NCI-H1092 treated with DMSO at 0.1 percent for 48 hours (cell line): ENCODE measurements at places on chromosomes 16 and 17.

DNA sequence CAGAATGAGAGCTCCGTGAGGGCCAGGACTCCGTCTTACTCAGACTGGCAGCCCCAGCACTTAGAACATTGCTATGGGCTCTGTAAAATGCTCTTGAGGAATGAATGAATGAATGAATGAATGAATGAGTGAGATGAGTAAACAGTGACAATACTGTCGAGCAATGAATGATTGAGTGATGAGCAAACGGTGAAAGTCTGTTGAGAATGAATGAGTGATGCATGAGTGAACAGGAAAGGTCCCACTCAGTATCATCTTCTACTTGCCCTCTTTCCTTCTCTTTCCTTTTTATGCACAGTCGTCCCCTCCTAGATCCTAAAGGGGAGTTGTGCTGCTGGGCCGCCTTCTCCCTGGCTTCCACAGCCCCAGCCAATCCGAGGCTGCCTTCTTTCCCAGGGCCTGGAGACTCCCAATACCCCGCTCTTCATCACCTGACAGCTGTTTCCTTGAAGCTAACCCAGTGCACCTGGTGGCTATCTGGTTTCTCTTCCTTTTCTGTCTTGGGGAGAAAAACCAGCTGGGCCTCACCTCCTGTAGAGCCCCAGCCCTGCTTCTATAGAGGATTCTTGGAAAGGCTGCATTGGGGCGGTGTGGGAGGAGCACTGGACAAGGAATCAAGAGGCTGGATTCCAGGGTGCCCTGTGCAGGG, 32.7 kb upstream of the CACNG1 start:
- DNase-seq, result no peak

DNA sequence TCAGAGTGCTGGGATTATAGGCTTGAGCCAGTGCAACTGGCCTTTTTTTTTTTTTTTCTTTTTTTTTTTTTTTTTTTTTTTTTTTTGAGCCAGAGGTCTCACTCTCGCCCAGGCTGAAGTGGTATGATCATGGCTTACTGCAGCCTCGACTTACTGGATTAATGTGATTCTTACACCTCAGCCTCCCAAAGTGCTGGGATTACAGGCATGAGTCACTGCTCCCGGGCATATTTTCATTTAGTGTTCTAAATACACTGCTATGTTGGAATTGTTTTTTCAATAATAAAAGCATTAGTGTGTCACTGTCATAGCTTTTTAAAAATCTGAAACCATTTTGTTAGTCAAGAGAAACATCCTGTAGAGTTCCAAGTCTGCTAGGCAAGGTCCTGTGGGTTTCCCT, 40.3 kb downstream of the NDE1 start:
- DNase-seq, result no peak

DNA sequence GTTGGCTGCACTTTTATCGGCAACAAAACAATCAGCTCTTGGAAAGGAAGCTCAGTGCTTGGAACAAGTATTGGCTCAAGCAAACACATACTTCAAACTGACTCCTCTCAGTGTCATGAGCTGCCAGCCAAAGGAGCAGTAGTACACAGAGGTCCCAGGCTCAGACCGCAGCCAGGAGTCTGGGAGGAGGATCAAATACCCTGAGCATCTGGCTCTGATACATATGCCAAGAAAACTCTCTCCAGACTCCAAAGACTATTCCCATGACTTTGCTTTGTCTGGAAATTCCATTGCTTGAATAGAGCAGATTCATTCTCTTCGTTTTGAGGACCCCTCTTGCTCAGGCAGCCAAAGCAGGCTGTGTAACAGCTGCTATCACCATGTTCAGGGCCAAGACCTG, 501.6 kb upstream of the PSMD7 start:
- DNase-seq, result no peak

GRCh38 chr16:78147911-78148401, 48.5 kb downstream of the WWOX start:
- DNase-seq, result peak; percentile 74

GRCh38 chr17:50272246-50272645, 2.0 kb upstream of the TMEM92 start:
- no peak for DNase-seq

GRCh38 chr16:84293406-84293805, 1.3 kb upstream of the WFDC1 start:
- DNase-seq, result no peak

DNA sequence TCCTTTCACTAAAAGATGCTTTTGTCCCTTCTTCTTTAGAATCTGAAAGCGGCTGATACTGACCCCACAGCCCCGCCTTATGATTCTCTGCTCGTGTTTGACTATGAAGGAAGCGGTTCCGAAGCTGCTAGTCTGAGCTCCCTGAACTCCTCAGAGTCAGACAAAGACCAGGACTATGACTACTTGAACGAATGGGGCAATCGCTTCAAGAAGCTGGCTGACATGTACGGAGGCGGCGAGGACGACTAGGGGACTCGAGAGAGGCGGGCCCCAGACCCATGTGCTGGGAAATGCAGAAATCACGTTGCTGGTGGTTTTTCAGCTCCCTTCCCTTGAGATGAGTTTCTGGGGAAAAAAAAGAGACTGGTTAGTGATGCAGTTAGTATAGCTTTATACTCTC, 10.1 kb upstream of the TANGO6 start:
- no peak for DNase-seq
